ENCODE measurements at places on chromosomes 11 and 22. TPM values are rescaled to one million over a fixed set of nuclear protein-coding genes. Genes with fewer than 3 reads are reported as not detected.

Gene SEZ6L
- 0.09 TPM for total RNA-seq

Gene KIF18A
- total RNA-seq, result 4.2 TPM

Gene KRTAP5-7
- 0.24 TPM for total RNA-seq

Gene GPR83
- not detected for total RNA-seq

DNA sequence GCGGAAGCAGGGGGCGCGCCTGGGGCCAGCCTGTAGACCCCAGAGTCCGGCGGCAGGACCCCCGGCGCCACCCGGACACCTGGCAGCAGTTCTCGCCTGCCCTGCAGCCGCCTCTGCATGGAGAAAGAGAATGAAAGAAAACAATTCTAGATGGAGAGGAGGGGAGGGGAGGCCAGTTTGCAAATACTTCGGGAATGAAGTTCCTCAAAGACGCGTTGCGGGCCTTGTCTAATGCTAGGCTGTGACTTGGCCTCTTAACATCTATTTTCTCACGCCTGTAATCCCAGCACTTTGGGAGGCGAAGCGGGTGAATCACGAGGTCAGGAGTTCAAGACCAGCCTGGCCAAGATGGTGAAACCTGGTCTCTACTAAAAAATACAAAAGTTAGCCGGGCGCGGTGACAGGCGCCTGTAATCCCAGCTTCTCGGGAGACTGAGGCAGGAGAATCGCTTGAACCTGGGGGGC lies 2.1 kb upstream of the BARX2 start:
- peak; percentile 79 for DNase-seq

DNA sequence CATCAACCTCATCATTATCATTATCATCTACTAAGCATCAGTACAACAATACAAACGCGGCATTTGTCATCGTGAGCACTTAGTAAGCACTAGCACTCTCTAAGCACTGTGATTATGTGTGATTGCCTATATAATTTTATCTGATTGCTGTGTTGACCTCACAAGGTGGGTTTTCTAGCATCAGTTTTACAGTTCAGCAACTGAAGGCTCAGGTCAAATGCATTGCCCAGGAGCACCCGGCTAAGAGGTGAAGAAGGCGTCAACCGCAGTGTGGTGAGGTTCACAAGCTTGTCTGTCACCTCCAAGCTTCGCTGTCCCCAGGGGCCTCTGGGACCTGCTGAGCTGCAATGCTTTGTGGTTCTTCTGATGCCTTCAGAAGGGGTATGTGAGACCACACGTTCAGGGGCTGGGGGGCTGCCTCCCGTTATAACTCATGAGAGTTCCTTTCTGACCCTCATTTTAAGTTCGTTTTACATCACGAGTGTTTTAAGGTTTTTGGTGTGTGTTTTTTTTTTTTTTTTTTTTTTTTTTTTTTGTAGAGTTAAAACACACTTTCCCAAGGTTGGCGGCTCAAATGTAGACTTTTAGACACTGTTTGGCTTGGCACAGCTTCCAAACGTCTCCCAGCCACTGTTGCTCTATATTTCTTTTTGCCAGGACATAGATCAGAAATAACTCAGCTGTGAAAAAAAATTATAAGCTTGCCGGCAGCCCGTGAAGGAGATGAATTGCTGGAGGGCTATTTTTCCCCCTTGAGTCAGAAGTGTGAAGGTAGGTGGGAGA lies 33.8 kb upstream of the SCUBE1 start:
- DNase-seq, result peak; percentile 62

DNA sequence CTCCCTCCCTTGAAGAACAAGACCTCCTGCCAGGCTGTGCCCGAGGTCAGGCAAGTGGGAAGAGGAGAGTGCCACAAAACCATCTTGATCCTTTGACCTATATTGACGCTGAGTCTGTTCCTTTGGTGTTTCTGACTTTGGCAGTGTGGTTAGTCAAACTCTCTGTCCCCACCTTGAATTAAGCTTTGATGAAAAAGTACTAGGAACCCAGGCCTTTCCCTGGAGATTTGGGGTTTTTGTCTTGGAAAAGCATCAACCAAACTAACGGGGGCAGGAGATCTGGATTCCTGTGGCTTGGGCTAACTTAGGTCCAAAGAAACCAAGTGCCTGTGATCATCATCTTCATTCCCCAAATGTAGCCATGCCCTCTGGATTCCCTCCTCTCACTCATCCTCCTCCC lies 40.4 kb downstream of the ARFGAP2 start:
- DNase-seq, result no peak

GRCh38 chr11:3659595-3660515 lies 11.3 kb downstream of the CHRNA10 start:
- DNase-seq, result no peak

DNA sequence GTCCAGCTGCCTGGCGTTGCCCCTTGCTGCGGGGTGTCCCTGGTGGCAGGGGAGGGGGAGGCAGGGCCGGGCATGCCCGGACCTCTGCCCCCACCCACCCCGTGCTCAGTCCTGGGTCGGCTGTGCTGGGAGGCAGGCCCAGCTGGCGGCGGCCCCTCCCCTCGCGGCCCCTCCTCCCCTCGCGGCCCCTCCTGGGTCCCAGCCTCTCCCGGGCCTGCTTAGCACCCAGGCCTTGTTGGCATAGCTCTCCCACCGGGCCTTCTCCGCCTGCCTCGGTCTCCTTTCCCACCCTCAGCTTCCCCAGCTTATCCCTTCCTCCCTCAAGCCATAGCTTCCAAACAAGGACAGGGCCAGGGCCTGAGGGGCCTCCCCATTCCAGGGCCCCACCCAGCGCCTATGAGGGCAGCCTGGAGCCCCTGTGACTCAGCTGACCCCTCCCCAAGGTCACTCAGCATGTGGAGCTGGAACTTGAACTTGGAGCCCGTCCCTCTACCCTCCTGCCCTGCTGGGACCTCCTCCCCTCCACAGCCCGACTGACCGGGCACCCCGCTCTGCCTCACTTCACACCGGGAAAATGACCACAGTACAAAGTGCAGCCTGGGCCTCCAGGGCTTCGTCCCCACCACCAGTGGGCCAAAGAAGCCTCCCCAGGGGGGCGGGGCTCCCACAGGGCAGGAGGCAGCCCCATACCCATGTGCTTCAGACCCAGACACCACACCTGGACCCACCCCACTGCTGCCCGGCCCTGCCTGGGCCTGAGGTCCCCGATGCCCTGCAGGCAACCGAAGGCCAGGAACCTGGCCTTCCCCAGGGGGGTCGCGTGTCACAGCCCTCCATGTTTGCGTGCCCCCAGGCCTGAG lies 1.2 kb downstream of the EPS8L2 start:
- peak; percentile 81 for DNase-seq

GRCh38 chr11:133946541-133947318 lies 10.0 kb downstream of the IGSF9B start:
- no peak for DNase-seq

- no peak for DNase-seq
These were observed 590 bp upstream of the IGF2 start for GRCh38 chr11:2139621-2140337.

DNA sequence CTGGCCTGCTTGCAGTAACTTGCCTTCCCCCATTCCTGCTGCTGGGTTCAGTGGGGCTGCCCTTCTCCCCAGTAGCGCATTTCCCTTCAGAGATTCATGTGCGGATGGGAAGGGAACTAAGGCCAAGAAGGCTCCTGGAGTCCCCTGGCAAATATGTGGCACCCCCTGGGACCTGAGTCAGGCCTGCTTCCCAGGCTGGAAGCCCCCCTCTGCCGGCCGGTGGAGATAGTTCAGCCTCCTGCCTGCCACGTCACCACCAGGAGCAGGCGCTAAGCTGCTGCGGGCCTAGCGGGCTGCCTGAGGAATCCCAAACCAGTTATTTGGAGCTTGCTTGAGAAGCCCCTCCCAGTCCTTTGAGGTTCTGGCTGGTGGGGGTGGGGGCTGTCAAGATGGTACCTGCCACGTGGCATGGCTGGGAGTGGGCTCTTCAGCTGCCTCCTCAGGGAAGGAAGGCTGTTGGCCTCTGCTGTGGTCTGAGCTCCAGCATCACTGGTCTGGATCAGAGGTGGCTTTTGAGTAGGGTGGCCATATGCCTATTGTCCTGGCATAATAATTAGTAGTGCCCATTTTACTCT lies 2.0 kb downstream of the SERPINH1 start:
- DNase-seq, result peak; percentile 94

GRCh38 chr11:10488121-10488933 lies 33.3 kb downstream of the AMPD3 start:
- peak; percentile 70 for DNase-seq

GRCh38 chr11:131746201-131746600 lies 375.8 kb downstream of the NTM start:
- DNase-seq, result no peak

GRCh38 chr11:64720640-64721358 lies 2.2 kb downstream of the NRXN2 start:
- DNase-seq, result peak; percentile 67

- DNase-seq, result no peak
These were observed 5.4 kb downstream of the GNG3 start for GRCh38 chr11:62712861-62713260.

GRCh38 chr11:64036087-64037026 lies 626 bp downstream of the FLRT1 start:
- DNase-seq, result no peak
